ENCODE measurements at places on chromosomes 7 and 10.

- no peak for DNase-seq
These were observed 8.8 kb downstream of the PSD start for GRCh38 chr10:102409604-102410428.

DNA sequence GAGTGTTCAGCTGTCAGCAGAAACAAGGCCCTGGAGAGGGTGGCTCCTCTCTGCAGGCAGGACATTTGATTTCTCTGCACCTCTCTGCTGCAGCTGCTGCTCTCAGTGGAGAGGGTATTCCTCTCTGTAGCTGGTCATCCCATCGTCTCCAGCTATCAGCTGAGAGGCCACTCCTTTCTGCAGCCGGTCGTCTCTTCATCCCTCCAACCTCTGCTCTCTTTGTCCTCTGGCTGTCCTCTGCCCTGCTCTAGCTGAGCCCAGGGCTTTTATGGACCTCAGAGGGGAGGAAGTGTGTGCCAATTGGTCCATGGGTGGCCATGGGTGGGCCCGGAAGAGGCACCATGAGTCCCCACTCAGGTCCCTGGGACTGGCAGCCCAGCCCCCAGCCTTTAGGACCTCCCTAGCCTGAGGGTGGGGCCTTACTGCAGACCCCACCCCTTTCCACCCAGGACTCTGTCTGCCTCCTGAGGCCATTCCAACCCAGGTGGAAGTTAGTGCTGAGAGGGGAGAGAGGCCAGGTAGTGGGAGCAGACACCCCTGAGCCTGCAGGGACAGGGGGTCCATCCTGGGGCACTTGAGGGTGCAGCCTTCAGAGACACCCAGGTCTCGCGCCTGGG lies 26.2 kb upstream of the CDCA7L start:
- no peak for DNase-seq

DNA sequence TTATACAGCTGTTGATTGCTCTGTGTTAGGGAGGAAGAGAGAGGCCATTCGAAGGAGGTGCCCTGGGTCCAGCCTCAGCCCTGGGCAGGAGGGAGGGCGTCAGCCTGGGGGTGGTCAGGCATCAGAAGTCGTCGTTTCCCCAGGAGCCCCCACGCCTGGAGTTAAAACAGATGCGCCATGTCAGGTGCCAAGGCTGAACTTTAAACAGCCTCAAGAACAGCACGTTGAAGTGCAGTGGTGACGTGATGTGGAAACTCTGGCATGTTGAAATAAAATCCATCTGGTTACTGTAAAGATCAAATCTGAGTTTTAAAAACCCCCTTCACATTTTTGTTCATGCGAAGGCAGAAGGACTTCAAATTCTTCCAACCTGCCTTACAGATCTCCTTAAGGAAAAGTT lies 128.4 kb upstream of the PPP2R2D start:
- no peak for DNase-seq

- no peak for DNase-seq
These were observed 18.8 kb upstream of the GNA12 start for GRCh38 chr7:2862831-2863361.

- peak; percentile 82 for DNase-seq
These were observed 89.2 kb downstream of the RNLS start for GRCh38 chr10:88493691-88494483.

- no peak for DNase-seq
These were observed 28.8 kb upstream of the C10orf53 start for GRCh38 chr10:49650724-49651034.

DNA sequence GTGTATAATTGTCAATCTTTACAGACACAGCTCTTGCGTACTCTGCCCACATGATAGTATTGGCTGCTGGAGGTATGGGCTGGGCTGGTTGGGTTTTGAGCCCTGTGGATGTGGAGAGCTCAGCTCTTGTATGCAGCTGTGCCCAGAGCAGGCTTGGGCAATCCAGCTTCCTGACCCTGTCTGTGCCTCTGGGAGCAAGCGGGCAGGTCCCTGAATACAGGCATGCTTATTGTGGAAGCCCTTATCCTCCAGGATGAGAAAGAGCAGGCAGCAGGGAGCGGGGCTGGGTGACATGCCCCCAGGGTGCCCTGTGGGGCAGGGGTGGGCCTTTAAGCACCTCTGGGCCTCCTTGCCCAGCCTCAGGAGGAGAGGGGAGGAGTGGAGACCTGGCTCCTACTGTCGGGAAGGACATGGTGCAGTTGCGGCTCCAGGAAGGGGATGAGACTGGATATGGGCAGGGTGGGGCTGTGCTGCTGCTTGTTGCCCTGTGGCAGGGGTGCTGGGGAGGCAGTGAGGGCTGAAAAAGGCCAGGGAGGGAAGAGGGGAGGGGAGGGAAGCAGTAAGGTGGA lies 32.7 kb upstream of the SH2D4B start:
- no peak for DNase-seq

- no peak for DNase-seq
These were observed 36.7 kb downstream of the CSGALNACT2 start for GRCh38 chr10:43174969-43175368.

GRCh38 chr10:106402458-106402857 lies 762.0 kb downstream of the SORCS1 start:
- no peak for DNase-seq

GRCh38 chr10:102872163-102872562 lies 2.9 kb downstream of the AS3MT start:
- DNase-seq = no peak

- peak; percentile 53 for DNase-seq
These were observed 826.7 kb downstream of the TYW1 start for GRCh38 chr7:67823345-67823744.

GRCh38 chr7:27345997-27346396 lies 103.4 kb downstream of the EVX1 start:
- no peak for DNase-seq

DNA sequence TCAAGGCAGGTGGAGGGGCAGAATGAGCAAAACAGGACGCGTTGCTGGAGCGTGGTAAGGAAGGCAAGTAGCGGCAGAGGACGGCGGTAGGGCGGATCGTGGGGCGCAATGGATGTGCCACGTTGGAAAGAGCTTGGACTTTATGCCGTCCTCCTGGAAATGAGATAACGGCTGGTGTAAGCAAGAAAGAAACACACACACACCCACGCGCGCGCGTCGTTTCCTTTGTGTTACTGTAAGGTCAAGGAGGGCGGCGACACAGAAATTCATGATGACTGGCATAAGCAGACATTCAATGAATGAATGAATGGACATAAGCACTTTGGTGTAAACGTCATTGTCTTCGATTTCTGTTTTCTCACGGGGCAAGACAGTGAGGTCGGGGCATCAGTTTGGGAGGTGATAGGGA lies 683 bp upstream of the ENTPD7 start:
- DNase-seq = no peak

GRCh38 chr10:17344206-17344605 lies 110.2 kb downstream of the ST8SIA6 start:
- no peak for DNase-seq

- DNase-seq = no peak
These were observed 58.9 kb downstream of the ABI1 start for GRCh38 chr10:26801831-26802230.

GRCh38 chr7:28447071-28447470 lies 34.8 kb downstream of the CREB5 start:
- no peak for DNase-seq

DNA sequence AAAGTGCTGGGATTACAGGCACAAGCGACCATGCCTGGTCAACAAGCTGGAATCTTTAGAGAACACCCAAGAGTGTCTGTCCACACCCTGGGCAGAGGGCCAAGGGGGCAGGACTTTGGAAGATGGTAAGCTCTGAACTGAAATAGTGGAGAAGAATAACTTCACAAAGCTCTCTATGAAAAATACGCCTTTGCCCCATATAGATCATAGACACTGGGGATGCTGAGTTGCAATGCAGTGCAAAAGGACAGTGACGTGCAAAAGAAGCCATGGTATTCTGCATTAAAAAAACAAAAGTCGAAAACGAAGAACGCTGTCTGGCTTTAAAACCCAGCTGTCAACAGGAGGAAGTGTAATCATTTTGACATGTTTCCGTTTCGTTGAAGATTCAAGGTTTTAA lies 353.6 kb downstream of the CALN1 start:
- DNase-seq = no peak

DNA sequence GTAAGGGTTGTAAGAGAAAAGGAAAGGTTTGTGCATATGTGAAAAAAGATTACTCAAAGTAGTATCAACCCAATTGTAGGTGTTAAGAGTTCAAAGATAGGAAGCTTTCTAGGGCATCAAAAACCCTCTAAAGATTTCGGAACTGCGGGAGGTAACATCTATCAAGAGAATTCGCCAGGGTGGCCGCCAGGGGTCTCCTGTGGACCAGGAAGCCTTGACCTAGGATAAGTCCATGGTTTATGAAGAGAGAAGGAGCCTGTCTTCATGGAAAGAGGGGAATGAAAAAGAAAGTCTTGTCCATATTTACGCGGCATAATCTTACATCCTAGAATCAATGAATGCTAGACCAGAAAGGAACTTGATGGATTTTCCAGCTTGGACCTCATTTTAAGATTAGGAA lies 140.7 kb upstream of the CALCR start:
- DNase-seq = peak; percentile 9

- no peak for DNase-seq
These were observed 19.7 kb downstream of the DNAJC12 start for GRCh38 chr10:67818323-67818722.

- no peak for DNase-seq
These were observed 17.1 kb upstream of the AMZ1 start for GRCh38 chr7:2670720-2671391.

DNA sequence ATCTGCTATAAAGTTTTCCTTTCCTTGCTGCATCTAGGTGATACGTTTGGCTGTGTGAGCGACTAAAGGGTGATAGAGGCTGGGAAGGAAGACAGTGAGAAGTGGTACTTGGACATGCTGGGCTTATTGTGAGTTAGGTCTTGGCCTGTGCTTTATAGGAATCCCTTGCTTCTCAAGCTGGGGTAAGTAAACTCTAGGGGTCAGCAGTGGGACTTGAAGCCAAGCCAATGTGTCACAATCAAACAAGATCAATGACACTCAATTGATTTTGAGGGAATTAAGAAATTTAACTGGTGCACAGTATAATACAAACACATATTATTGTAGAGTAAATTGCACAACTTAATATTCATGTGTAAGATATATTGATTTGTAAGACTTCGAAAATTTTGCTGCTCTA lies 155.8 kb upstream of the AOAH start:
- DNase-seq = no peak

- no peak for DNase-seq
These were observed 234.9 kb downstream of the EBF3 start for GRCh38 chr10:129728905-129729795.

- DNase-seq = no peak
These were observed 134.2 kb downstream of the CHN2 start for GRCh38 chr7:29328811-29329210.

GRCh38 chr7:91835091-91835825 lies 45.2 kb downstream of the MTERF1 start:
- DNase-seq = no peak

- DNase-seq = peak; percentile 83
These were observed 118.2 kb downstream of the ADAM12 start for GRCh38 chr10:126270111-126270510.

- no peak for DNase-seq
These were observed 145.6 kb downstream of the CCDC71L start for GRCh38 chr7:106515321-106515720.

DNA sequence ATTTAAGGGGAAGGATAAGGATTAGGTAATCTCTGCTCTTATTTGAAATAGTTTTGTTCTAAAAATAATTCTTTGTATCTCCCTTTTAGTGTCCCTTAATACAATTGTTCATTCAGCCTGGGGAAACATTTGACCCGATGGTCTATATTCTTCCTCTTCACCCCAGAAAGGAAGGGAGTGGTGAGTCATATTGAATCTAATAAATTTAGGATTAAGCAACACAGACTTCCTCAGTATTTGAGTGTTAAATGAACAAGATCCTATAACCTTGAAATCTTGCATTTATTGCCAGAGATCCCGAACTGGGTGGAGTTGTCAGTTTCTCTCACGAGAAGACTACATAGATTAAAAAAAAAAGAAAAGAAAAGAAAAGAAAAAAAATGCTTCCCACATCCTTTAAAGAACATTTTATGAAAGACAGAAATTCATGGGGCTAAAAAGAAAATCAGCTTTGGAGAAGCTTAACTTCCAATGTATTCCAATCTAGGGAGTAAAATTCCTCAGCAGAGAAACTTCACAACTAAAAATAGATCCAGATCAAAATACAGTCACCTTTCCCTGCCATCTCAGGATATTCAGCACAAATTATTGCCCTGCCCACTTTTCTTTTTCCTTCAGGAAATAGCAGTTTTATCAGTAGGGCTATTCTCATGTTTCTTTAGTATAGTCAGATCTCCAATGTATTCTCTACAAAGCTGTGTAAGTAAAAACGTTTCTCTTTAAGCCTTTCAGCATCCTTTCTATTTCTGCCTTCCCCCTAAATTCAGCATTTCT lies 82.2 kb downstream of the SEMA3D start:
- peak; percentile 47 for DNase-seq

DNA sequence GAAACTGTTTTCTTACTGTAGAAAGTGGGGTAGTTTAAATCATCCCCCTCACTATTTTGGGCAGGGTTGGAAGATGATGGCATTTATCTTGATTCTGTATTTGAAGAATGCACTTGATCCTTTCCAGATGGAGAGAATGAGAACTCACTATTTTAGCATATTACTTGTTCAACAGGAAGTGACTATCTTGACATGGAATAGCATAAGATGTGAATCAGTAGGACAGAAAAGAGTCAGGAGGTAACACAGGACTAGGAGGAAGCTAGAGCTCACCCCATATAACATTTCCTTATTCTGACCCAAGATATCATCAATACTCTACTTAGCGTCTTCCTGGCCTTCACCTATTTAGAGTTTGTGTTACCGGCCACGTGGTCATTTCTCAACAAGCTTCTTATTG lies 400.2 kb downstream of the PHTF2 start:
- DNase-seq = no peak

- no peak for DNase-seq
These were observed 278.3 kb upstream of the SP8 start for GRCh38 chr7:21064698-21065648.

DNA sequence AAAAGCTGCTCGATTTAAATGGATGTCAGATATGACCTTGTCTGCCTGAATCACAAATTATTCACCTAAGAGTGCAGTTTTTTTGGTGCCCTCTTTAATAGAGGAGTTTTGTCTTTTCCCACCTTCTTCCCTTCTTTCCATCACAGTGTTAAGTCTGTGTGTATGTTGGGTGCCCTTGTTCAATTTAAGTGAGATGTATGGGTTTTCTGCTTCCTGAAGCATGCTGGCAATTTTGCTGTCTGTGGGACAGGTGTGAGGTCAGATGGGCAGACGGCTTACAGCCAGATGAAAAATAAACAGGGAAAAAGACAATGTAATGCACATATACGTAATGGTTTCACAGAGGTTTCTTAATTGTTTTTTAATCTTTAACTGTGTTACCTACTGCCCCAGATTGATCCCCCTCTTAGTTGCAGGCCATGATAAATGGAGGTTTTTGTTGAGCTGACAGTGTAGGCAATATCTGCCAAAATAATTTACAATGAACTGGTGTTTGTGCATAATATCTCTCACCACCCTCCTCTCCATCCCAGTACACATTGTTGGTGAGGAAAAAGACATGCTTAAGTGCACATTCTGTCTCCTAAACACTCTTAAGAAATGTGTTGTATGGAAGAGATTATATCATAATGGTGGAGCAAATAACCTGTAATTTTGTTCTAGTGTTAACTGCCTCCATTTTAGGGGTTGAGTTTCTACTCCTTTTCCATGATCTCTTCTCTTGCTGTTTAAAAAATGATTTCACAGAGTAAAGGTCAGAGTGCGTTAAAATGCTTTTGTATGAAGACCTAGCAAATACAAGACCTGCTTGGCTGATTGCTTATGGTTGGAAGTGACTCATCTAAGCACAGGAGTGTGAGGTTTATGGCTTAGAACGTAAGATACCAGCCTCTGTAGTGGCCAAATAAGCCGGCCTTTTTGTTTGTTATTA lies 123.9 kb downstream of the LRRC4 start:
- peak; percentile 38 for DNase-seq

- no peak for DNase-seq
These were observed 40.7 kb upstream of the TOMM7 start for GRCh38 chr7:22863156-22863899.

Data from skeletal muscle cell (primary cell).